ENCODE measurements at places on chromosomes 1 and 21. TPM values are rescaled to one million over a fixed set of nuclear protein-coding genes. Genes with fewer than 3 reads are reported as not detected.

- no peak overlapping the region for H3K27ac ChIP-seq
- H3K27me3 ChIP-seq, result no peaks in the 10 kb centered on the region
- H3K36me3 ChIP-seq, result no peaks in the 10 kb centered on the region
- no peak for DNase-seq
- no peak overlapping the region for H3K4me3 ChIP-seq
Observed at GRCh38 chr1:110173466-110174105, 23.3 kb downstream of the SLC6A17 start.

DNA sequence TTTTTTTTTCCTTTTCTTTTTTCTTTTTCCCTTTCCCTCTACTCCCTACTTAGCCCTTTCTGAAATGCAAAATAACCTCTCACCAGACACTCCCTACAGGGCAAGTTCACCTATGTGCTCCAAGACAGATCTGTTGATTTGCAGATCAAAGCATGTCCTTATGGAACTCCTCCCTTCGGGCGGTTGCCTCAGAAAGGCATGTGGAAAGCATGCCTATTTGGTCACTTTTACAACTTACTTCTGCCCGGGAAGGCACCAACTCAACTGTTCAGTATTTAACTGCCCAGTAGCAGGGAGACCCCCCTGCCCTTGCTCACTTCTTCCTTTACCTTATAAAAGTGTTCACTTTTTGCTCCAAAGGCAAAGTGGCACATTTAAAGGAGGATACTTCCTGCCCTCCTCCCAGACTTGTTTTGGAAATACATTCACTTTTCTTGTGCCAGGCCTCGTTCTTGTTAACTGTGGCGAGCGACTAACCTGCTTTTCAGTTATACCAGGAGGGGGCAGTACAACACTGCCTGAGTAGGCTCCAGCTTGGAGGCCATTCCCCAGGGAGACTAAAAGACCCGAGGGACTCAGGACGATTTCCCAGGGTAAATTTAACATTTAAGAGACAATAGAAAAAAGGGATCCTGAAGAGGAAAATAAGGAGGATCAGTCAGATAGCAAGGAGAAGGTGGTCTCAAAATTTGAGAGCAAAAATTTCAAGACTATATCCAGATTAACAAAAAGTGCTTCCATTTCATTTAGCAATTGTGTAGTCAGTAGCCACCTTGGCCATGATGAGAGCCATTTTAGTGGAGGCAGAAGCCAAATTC lies 12.3 kb upstream of the SLAMF7 start:
- no peak overlapping the region for H3K27ac ChIP-seq
- no peaks in the 10 kb centered on the region for H3K36me3 ChIP-seq
- DNase-seq, result no peak
- H3K27me3 ChIP-seq, result no peaks in the 10 kb centered on the region

GRCh38 chr1:208077232-208078075 lies 166.5 kb upstream of the CD34 start:
- H3K27ac ChIP-seq, result no peak overlapping the region
- no peak overlapping the region for H3K4me3 ChIP-seq
- peaks cover 26% of the 10 kb centered on the region for H3K36me3 ChIP-seq
- no peak for DNase-seq

The LAD1 gene
- not detected for total RNA-seq

GRCh38 chr1:183209533-183210158 lies 23.6 kb downstream of the LAMC2 start:
- H3K36me3 ChIP-seq, result no peaks in the 10 kb centered on the region
- H3K4me3 ChIP-seq, result no peak overlapping the region
- H3K4me1 ChIP-seq, result no peaks in the 10 kb centered on the region
- DNase-seq, result no peak
- H3K27ac ChIP-seq, result no peak overlapping the region

The TARBP1 gene
- 14.6 TPM for total RNA-seq

The RHCE gene
- total RNA-seq, result not detected

GRCh38 chr21:46112725-46113215 lies 14.9 kb downstream of the COL6A2 start:
- H3K4me1 ChIP-seq, result peaks cover 28% of the 10 kb centered on the region
- H3K27ac ChIP-seq, result peak overlapping the region; percentile 25
- no peaks in the 10 kb centered on the region for H3K27me3 ChIP-seq

The OR10K2 gene
- total RNA-seq, result not detected

- DNase-seq, result no peak
- H3K27me3 ChIP-seq, result no peaks in the 10 kb centered on the region
- H3K27ac ChIP-seq, result peak overlapping the region; percentile 92
Observed at GRCh38 chr1:45340816-45341466, 701 bp upstream of the MUTYH start.

DNA sequence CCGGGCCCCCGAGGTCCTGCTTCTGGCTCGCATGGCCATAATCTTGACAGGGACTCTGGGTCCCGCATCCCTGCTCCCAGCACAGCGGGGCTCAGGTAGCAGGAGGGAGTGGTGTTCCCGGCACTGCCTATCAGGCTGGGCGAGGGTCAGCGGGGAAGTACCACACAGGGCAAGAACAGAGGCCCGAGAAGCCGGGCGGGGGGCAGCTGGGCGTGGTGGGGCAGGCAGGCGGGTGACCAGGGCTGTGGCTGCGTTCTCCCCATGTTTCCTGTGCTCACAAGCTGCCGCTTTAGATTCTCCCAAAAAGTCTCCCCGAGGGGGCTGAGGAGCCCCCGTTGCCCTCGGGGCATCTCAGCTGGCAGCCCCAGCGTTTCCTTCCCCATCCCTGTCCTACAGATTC lies 18.3 kb downstream of the ATAD3B start:
- no peaks in the 10 kb centered on the region for H3K27me3 ChIP-seq
- H3K4me1 ChIP-seq, result no peaks in the 10 kb centered on the region

- no peak overlapping the region for H3K4me3 ChIP-seq
- H3K27me3 ChIP-seq, result no peaks in the 10 kb centered on the region
- H3K36me3 ChIP-seq, result peaks cover 6% of the 10 kb centered on the region
- H3K4me1 ChIP-seq, result peaks cover 23% of the 10 kb centered on the region
Observed at GRCh38 chr1:21149430-21149854, 27.3 kb downstream of the EIF4G3 start.

DNA sequence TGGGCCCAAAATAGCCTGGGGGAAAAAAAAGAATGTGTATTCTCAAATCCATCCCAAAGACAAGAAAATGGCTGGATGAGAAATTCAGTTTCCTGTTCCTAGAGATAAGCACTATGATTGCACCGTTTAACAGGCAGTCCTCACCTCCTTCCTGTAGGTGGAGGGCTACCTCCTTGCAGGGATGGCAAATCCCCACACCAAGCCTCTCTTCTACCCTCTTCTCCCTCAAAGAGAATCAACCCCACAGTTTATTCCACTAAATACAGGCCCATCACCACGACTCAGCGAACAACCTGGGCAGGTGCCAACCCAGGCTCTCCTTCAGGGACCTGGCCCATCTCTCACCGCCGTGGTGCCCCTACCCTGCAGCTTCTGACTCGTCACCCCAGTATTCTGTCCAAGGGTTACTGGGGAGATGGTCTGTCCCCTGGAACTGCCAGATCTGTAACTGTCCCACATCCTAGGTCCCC lies 3.4 kb upstream of the CHD5 start:
- peaks cover 26% of the 10 kb centered on the region for H3K27me3 ChIP-seq
- DNase-seq, result no peak
- peaks cover 28% of the 10 kb centered on the region for H3K4me1 ChIP-seq
- H3K36me3 ChIP-seq, result peaks cover 13% of the 10 kb centered on the region

The ACTA1 gene
- total RNA-seq, result not detected

DNA sequence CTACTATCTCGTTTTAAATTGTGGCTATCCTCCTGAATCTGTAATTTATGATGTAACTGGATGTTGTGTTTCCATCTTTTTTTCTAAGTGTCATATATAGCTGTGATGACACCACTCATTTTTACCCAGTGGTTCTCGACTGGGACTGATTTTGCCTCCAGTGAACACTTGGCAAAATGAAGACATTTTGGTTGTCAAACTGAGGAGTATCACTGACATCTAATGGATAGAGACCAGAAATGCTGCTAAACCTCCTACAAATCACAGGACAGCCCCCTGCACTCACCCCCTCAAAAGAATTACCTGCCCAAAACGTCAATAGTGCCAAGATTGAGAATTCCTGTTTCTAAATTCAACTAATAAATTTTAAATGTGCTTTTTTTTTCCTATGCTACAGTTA lies 1.9 kb downstream of the TRMT13 start:
- peaks cover 20% of the 10 kb centered on the region for H3K4me1 ChIP-seq
- no peak overlapping the region for H3K27ac ChIP-seq
- DNase-seq, result no peak
- no peaks in the 10 kb centered on the region for H3K27me3 ChIP-seq

- no peaks in the 10 kb centered on the region for H3K4me1 ChIP-seq
- H3K27ac ChIP-seq, result no peak overlapping the region
- H3K27me3 ChIP-seq, result no peaks in the 10 kb centered on the region
- peaks cover 22% of the 10 kb centered on the region for H3K36me3 ChIP-seq
- no peak for DNase-seq
Observed at GRCh38 chr1:9604836-9605235, 16.1 kb downstream of the TMEM201 start.

- H3K27ac ChIP-seq, result peak within 1 kb of the TSS; percentile 37
- peak within 1 kb of the TSS; percentile 44 for H3K4me3 ChIP-seq
- no peaks in the 10 kb centered on the region for H3K36me3 ChIP-seq
- H3K4me1 ChIP-seq, result peaks cover 13% of the 10 kb centered on the region
Observed at GRCh38 chr1:233613252-233614172, at the start of gene KCNK1. KCNK1 (plus strand) TSS chr1:233614106; CDS start chr1:233614172, 66 bp downstream.

GRCh38 chr1:100038660-100039287 lies 69.0 kb downstream of the SLC35A3 start:
- no peaks in the 10 kb centered on the region for H3K27me3 ChIP-seq
- peak overlapping the region; percentile 99 for H3K27ac ChIP-seq
- peak overlapping the region; percentile 91 for H3K4me3 ChIP-seq
- H3K4me1 ChIP-seq, result peaks cover 51% of the 10 kb centered on the region
- peak; percentile 82 for DNase-seq

GRCh38 chr1:41507836-41508235 lies 23.4 kb upstream of the EDN2 start:
- H3K4me3 ChIP-seq, result no peak overlapping the region
- no peak for DNase-seq
- H3K27ac ChIP-seq, result no peak overlapping the region
- H3K36me3 ChIP-seq, result no peaks in the 10 kb centered on the region
- H3K4me1 ChIP-seq, result no peaks in the 10 kb centered on the region
- H3K27me3 ChIP-seq, result no peaks in the 10 kb centered on the region

DNA sequence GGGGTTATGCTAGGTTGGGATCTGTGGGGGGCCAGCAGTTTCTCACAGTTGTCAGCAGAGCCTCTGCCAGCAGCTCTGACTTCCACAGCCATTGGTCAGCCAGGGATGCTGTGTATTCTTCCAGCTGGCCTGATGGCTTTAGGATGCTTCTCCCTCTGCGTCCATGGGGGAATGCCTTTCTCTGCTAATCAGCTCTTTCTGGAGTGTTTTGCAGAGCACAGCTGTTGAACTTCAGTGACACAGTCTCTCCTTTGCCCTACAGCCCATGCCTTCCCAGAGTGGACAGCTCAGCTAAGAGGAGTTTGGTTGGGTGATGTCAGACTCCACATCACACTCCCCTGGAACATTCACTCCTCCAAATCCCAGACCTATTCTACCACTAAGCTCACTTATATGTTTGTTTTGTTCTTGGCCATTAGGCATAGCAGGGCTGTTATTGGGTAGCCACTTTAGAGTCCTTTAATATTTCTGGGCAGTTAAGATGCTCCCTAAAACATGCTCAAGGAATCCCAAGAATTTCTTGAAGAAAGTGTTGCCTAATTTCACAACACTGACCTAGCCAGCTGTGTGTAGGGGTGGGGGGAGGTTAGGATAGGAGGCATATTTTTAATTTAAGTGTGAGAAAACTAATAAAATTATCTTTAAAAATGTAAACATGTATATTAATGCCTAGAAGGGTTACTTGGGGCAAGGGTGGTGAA lies 75.3 kb upstream of the KIAA0040 start:
- H3K4me1 ChIP-seq, result no peaks in the 10 kb centered on the region
- H3K4me3 ChIP-seq, result no peak overlapping the region
- no peaks in the 10 kb centered on the region for H3K36me3 ChIP-seq
- peak overlapping the region; percentile 49 for H3K27ac ChIP-seq
- H3K27me3 ChIP-seq, result no peaks in the 10 kb centered on the region

The OR2W3 gene
- 3.0 TPM for total RNA-seq

The LCE2B gene
- not detected for total RNA-seq

DNA sequence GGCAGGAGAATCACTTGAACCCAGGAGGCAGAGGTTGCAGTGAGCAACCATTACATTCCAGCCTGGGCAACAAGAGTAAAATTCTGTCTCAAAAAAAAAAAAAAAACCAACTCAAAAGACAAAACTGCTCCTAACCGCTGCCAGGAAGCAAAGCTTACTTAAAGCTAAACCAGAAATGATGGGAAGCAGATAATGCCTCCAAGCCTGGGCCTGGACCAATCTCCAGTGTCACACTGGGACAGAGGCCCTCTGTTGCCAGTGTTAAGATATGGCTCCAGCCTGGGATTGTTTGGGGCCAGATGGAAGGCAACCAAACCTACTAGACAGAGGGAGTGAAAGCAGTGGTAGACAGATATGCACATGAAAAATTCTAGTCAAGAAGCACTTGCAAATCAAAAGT lies 36.9 kb downstream of the NSL1 start:
- no peaks in the 10 kb centered on the region for H3K27me3 ChIP-seq
- no peaks in the 10 kb centered on the region for H3K36me3 ChIP-seq
- no peaks in the 10 kb centered on the region for H3K4me1 ChIP-seq
- no peak overlapping the region for H3K4me3 ChIP-seq
- H3K27ac ChIP-seq, result no peak overlapping the region

DNA sequence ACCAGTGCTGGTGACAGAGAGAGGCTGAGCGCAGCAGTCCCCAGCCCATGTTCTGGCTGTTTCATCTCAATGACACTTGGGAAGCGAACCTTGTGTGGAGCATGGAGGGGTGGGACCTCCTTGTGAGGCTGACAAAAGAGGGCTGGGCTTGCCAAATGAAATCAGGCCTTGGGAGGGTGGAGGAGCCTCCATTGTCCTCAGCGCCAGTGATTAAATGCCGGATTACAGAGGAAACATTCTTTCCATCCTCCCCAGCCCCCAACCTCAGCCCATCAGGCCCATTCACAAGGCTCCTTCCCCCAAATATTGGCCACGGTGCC lies 63.3 kb upstream of the PAXBP1 start:
- no peak overlapping the region for H3K4me3 ChIP-seq
- no peaks in the 10 kb centered on the region for H3K36me3 ChIP-seq
- DNase-seq, result no peak

GRCh38 chr21:8989261-8989711 lies 1532.1 kb upstream of the TPTE start:
- H3K36me3 ChIP-seq, result no peaks in the 10 kb centered on the region
- no peaks in the 10 kb centered on the region for H3K4me1 ChIP-seq
- peaks cover 14% of the 10 kb centered on the region for H3K27me3 ChIP-seq
- H3K4me3 ChIP-seq, result no peak overlapping the region
- DNase-seq, result no peak

GRCh38 chr1:198917226-198917625 lies 278.4 kb downstream of the PTPRC start:
- no peaks in the 10 kb centered on the region for H3K36me3 ChIP-seq
- no peak overlapping the region for H3K4me3 ChIP-seq
- H3K27me3 ChIP-seq, result no peaks in the 10 kb centered on the region
- no peak for DNase-seq

The RGSL1 gene
- total RNA-seq, result not detected

The KRTAP19-1 gene
- not detected for total RNA-seq

The SPRR1A gene
- total RNA-seq, result not detected

DNA sequence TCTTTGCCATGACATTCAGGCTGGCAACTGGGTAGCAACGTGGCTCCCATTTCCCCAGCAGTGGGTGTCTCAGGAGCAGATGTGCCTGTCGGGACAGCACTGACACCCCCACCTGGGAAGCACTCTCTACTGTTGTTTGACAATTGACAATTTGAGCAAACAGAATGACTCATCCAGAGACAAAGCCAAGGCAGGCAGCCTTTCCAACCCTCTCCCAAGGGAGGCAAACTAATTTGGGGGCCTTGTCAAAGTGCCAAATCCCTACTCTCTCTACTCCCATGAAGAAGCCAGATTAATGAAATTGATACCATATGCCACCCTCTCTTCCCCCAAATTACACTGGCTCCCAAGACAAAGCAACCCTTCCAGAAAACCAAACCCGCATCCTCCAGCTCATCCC lies 65.6 kb downstream of the GRIK3 start:
- H3K36me3 ChIP-seq, result no peaks in the 10 kb centered on the region
- no peaks in the 10 kb centered on the region for H3K4me1 ChIP-seq
- no peak overlapping the region for H3K4me3 ChIP-seq
- H3K27me3 ChIP-seq, result no peaks in the 10 kb centered on the region
- no peak overlapping the region for H3K27ac ChIP-seq
